ENCODE measurements at places on chromosomes 5 and 9.

- no peak for DNase-seq
Observed at GRCh38 chr5:131265311-131265803, 1.5 kb downstream of the CDC42SE2 start.

GRCh38 chr5:74596927-74597326 lies 43.6 kb downstream of the ENC1 start:
- DNase-seq, result no peak

DNA sequence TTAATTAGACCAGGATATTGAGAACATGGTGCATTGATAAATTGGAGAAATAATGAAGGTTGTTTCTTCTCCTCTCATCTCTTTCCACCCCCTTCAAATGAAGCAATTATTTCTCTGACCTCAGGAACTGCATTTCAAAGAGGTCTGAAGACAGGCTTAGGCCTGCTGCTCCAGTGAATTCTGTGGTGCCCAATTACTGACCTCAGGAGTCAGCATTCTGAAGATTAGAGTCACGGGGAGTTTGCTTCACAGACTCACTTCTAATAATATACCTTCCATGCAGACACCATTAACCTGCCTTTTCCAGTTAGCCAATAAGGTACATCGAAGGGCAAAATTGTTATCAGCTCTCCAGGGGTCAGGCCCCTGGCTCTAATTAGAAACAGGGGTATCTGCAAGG lies 270.9 kb downstream of the GAS1 start:
- no peak for DNase-seq

GRCh38 chr9:75027187-75028107 lies 646 bp downstream of the CARNMT1 start:
- DNase-seq, result peak; percentile 26

DNA sequence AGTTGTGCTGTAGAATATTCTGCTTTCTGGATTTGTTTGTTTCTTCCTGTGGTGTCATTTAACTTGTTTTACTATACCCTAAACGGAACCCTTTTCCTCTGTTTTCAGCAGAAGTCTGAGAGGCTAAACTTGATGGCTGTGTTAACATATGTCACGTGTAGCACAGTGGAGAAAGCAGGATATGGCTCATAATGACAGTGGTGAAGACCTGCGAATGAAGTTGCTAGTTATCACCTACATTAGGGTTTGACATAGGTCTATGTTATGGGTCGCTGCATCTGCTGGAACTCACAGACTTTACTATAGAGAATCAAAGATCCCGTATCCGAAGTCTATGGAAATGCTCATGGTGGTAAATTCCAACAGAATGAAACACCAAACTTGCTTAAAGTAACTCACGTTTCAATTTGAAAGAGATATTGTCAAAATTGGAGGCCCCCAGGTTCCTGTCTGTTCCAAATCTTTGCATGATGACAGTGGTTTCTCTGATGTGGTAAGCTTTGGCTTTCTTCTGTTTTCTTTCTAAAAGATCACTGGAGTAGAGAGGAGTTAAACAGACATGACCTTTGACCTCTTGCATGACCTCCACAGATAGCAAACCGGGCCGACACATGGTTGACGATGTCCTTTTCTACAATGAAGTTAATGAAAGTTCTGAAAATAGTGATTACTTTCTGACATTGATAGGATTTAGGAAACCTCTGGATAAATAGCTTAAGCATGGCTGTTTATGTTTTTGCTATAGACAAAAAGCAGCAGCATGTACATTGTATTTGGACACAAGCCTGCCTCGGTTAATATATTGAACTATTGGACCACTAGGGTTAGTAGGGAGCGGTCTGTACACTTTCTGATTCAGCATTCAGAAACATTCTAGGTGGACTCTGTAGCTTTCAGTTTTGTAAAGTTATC lies 3.1 kb upstream of the CATSPER3 start:
- DNase-seq, result no peak

DNA sequence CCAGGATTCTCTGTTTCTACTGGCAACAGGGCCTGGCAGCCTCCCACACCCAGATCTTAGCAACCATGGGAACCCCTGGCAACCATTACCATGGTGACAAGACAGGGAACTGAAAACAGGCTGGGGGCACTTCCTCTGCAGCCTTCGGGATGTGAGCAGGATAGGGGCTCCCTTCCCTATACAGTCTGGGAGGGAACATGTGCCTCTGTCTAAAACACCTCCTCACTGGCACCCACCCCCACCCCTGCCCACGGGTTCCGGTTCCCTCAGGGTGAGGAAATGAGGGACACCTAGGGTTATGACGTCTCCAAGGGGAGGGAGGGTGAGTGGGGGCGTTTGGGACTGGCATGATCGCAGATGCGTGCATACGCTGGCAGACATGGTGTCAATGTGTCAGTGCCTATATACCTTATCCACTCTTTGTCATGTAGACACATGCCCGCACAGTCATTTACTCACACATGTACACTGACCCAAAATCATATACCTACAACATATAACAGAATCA lies 3.0 kb upstream of the DNAJB5 start:
- DNase-seq, result no peak

DNA sequence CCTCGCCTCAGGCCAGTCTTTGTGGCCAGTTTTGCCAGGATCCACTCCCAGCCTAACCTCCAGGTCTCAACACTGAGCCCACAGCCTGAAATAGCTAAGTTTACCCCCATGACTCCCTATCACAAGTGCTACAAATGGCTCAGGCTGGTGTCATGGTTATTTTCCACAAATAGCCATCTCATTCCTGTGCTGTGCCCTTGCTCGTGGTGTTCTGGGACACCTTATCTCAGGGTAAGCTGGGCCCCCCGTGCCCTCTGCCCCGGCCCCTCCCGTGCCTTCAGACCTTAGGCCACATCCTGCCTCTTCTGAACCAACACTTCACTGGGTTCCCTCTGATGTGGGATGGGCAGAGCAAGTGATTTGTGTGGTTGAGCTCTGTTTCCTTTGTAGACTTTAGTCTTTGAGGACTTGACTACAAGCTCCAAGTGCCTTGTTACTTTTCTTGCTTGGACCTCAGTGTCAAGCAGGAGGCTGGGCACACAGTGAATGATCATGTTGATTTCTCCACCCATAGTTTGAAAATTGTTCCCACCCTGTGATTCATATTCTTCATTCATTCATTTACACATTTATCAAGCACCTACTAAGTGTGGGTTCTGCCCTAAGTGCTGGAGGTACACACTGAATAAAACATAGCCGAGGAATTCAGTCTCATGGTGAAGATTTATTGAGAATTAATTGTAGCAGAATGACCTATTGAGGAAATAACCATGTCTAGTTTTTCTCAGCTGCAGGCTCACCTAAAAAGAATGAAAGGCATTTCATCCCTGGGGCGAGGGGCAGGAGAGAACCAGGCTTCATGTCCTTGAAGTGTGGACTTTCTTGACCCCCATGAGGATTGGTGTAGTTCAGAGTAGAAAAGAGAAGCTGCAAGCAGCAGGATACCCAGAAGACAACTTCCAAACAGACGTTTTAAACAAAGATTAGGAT lies 84.5 kb upstream of the CTNNA1 start:
- DNase-seq, result no peak

GRCh38 chr9:94081435-94081834 lies 2.8 kb upstream of the PTPDC1 start:
- no peak for DNase-seq

- DNase-seq, result no peak
Observed at GRCh38 chr9:4615778-4616177, 46.3 kb upstream of the PLPP6 start.

- DNase-seq, result no peak
Observed at GRCh38 chr5:142122121-142122520, 13.5 kb downstream of the NDFIP1 start.

- DNase-seq, result no peak
Observed at GRCh38 chr5:60668686-60669304, 31.2 kb downstream of the DEPDC1B start.

- no peak for DNase-seq
Observed at GRCh38 chr5:14261235-14261634, 118.1 kb downstream of the TRIO start.

DNA sequence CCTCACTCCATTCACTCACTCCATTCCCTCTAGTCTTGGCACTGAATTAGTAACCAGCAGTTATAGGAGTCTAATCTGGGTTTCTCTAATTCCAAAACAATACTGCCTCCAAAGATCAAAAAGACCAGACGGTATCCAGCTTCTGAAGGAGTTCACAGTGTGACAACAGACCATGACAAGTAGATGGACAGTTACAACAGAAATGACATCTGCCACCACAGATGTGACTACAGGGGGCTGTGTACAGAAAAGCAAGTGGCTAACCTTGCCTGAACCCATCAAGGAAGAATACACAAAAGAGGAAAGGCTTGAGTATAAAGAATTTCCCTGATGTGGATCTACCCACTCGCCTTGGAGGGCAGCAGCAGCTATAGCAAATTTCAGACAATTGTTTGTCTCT lies 112.4 kb downstream of the ACTL7B start:
- no peak for DNase-seq

DNA sequence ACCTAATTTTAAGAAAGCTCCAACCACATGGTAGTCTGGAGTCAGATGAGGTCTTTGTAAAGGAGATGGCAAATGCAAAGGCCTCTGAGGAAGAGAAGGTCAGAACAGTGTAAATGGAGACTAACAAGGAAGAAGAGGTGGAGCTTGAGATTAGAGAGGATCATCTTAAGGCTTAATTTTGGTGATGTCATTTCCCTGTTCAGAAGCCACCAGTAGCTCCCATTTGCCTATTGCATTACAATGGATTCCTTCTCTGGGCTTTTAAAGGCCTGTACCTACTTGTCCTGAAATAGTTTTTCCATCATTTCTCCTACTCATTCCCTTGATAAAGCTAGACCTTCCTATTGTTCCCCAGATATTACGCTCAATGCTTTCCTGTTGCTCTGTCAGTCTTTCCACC lies 16.1 kb downstream of the PCSK5 start:
- DNase-seq, result no peak

DNA sequence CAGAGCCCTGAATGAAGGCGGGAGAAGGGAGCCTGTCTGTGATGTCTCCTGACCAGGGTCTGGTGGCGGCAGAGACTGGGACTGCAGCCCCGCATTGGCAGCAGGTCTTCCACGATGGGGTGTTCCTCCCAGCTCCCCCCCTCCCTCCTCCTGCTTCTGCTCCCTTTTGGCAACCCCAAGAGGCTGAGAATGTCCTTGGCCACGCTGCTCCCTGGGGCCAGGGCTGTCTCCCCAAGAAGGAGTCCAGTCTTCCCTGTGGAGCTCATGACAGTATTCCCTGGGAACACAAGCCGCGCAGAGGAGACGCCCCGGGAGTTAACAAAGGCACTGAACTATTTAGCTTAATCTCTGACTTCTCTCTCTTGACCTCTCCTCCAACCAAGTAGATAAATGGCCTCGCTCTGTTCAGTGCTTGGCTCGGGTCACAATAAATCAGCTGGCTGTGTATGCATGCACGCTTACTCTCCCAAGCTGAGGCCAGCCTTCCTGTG lies 84.0 kb upstream of the NEURL1B start:
- no peak for DNase-seq

GRCh38 chr9:135144581-135145170 lies 57.2 kb downstream of the OLFM1 start:
- no peak for DNase-seq

DNA sequence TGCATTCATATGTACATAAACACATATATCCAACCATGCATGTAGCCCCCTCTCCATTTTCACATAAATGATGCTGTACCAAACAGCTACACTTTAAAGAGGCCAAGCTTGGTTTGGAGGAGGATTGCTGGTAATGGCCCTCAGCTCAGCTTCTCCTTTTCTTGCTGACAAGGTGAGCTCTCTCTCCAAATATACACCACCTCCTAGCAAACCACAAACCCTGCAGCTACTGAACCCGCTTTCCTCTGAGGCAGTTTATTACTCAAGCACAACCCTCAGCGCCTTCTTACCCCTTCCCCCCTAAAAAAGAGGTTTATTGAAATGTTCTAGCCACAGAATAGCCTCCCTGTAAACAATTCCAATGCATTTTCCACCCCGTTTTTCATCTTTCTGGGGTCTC lies 54.0 kb downstream of the ALG2 start:
- DNase-seq, result no peak

- no peak for DNase-seq
Observed at GRCh38 chr5:123746683-123747360, 234.8 kb downstream of the CSNK1G3 start.

DNA sequence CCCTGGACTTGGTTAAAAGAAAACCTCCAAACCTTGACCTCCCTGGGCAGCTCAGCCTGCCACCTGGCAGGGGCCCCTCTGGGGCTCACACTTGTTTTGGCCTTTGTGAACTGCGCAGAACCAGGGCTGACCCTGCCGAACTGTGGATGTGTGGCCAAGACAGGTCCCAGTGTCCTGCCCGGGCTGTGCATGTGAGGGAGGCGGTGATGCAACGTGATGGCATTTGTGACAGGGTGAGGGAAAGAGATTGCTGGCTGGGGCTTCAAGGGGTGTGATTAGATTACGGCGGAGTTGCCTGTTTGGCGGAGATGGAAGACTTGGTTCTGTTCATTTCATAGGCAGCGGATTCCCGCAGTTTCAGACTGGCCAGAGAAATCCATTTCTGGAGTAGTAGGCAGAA lies 30.4 kb upstream of the NKX2-5 start:
- DNase-seq, result no peak

DNA sequence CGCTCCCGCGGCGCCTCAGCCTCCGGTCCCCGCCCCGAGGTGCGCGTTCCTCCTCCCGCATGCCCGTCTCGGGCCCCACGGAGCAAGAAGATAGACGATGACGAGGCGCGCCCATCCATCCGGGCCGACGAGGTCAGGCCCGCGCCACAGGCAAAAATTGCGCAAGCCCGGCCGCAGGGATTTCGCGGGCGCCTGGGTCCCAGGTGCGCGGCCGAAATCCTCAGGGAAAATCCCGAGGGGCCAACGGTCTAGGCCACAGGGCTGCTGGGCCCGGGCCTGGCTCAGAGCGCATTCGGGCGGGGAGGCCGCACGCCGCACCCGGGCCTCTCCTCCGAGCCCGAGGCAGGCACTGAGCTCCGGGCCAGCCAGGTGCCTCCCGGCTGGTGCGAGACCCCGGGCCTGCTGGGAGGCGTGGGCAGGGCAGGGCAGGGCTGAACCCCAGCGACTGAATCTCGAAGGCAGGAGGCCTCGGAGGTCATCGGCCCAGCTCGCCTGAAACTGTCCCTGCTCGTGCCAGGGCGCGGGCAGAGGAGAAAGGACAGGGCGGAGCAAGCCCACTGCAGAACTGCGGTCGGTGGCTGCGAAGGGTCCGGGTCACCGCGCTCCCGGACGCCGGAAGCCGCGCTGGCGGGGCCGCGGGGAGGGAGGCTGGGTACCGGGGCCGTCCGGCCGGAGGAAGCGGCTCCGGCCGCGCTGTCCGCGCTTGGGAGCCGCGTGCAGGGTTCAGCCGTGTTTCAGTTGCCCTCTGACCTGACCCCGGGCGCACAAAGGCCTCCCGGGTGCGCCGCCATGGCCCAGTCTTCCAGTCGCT lies 66.8 kb downstream of the FOXD1 start:
- no peak for DNase-seq

GRCh38 chr5:140986117-140986521 lies 19.8 kb downstream of the PCDHAC2 start:
- DNase-seq, result no peak

- no peak for DNase-seq
Observed at GRCh38 chr9:105466898-105467455, 19.1 kb downstream of the FSD1L start.

Measured in stimulated activated CD4-positive, alpha-beta T cell treated with anti-CD3 and anti-CD28 coated beads, Interleukin-4, amount 100 ng/mL, for 48 hours (primary cell).